ENCODE measurements at places on chromosomes 11 and 22.

GRCh38 chr22:37996079-37996478 lies 11.7 kb upstream of the SOX10 start:
- DNase-seq: no peak

DNA sequence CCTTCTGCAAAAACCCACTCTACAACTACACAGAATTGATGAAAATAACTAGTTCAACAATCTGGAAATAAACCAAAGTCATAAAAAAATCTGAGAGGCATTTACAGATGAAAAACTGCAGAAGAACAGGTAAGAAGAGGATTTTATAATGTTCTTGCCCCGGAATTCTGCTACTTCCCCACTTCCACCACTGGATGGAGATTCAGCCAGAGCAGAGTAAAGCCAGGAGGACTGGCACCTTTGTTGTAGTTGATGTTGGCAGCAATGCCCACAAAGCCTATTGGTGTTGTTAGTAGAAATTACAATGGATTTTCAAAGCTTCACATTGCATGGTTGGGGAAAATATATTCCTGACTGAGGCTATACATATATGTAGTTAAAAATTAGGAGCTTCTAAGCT lies 640.2 kb downstream of the LRRC4C start:
- DNase-seq: no peak

- no peak for DNase-seq
These were observed 67.7 kb downstream of the TBC1D22A start for GRCh38 chr22:46829941-46830715.

GRCh38 chr11:65563601-65564000 lies 5.4 kb upstream of the LTBP3 start:
- no peak for DNase-seq

- no peak for DNase-seq
These were observed 16.4 kb downstream of the LMO1 start for GRCh38 chr11:8247312-8247711.

DNA sequence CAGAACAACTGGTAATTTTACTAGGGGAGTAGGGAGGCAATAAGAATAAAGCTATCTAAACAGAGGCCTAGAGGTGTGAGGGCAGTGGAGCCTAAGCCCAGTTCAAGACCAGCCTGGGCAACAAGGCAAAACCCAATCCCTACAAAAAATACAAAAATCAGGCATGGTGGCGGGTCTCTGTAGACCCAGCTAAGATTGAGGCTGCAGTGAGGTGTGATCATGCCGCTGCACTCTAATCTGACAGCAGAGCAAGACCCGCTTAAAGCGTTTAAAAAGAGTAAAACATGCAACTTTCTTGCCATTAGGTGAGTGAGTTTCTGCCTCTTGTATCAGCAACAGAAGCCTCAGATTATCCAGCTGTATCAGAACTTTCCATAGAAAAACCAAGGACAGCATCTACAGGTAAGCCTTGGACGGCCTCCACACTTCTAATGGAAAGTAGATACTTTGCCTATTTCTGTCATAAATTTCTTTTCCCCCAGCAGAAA lies 12.1 kb downstream of the TAF1D start:
- no peak for DNase-seq

DNA sequence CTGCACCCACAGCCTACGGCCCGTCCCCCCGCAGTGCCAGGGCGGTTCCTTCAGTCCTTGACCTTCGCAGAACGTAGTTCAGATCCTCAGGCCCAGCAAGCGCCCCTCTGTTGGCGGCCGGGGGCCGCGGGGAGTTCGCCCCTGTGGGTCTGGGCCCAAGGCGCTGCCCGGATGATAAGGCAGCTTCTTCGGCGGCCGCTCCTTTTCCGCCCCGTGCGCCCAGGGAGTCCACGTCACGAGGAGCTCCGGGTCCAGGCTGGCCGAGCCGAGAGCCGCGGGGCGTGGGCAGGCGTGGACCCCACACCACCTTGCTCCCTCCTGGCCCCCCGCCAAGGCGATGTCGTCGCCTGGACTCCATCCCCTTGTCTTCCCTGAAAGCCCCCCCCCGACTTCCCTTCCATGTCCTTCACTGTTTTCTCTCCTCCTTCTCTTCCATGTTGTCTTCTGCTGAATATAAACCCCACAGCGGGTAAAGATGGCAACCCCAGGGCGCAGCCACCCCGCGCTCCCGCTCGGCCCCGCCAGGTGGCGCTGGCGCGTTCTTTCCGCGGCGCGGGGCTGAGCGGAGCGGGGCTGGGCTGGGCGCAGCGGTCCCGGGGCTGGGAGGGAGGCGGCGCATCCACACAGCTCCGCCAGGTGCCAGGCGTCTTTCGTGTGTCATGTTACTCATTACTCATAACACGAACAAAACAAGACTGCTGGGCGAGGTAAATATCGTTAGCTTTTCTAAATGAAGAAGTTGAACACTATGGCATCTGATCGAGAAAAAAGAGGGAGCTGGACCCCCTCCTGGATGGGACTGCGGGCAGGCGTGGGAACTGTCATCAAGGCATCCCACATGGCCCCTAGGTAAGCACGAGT lies 321.0 kb downstream of the NTM start:
- DNase-seq: no peak

DNA sequence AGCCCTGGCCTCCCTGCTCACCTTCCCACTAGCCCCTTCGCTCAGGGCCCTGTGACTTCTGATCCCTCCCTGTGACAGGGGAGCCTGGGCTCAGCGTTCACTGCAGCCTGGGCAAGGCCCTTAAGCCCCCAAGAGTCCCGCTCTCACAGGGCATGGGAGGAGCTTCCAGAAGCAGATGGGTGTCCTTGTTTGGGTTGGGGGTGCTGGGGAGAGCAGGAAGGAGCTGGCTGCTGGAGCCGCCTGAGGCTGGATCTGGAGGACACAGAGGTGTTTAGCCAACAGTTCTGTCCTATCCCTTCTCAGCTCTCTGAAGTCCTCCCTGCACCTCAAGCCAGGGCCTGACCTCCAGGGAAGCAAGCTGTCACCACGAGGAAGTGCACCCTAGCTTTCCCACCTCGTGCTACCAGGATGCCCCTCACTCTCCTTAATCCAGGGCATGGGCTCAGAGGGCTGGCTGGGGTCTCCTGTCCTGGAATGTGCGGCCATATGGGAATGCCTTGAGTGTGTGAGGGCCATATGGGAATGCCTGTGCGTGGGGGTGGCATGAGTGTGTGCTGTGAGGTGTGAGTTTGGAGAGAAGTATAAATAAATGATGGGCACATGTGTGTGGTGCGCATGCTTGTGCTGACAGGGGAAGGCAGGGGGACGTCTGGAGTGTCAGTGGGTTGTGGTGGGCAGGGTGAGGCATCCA lies 25.0 kb upstream of the TUB start:
- no peak for DNase-seq
